ENCODE measurements at places on chromosomes 7 and 10.

DNA sequence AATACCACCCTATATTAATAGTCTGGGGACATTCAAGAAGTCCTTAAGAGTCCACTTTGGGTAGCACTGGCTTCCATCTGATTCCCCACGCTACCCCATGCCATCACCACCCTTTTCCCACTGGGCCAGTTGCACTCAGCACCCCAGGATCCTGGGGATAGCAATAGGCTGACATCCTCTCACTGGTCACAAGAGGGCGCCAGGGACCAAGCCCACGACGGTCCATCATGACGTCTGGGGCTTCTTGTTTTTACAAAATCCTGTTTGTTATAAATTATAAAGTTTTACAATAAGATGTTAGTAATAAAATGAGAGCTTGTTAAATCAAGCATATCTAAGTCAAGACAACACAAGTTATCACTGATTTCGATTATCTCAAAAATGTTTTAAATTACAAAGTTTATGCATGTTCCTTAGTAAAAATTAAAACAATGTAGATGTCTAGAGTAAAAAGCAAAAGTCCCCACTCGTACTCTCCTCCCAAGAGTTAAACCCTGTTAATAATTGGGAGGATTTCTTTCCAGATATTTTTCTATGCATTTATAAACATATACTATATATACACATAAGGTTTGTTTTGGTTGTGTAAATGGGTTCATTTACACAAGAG, 15.4 kb downstream of the GPNMB start:
- peak; percentile 55 for DNase-seq

DNA sequence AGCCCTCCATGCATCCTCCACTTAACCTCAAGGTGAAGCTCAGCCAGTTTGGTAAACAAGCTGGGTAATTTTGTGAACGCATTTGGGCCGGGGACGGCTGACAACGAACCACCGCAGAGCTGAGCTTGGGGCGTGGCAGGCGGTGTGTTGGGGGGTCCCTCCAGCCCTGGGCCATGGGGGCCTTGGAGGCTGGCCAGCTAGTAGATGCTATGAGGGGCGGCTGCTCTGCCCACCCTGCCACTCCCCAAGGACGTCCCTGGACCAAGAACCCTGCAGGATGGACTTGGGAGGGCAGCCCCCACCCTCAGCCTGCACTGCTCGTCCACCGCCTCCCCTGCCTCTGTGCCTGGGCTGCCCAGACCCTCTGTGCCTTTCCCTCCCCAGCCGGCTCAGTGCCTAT, 12.0 kb upstream of the SCART1 start:
- peak; percentile 14 for DNase-seq

GRCh38 chr7:114799628-114800028, 122.3 kb upstream of the MDFIC start:
- DNase-seq = no peak

- no peak for DNase-seq
Measured at GRCh38 chr7:125195156-125195555, 265.5 kb upstream of the POT1 start.

- DNase-seq = no peak
Measured at GRCh38 chr10:124705817-124706461, 38.2 kb downstream of the FAM53B start.

GRCh38 chr10:6239213-6239991, 36.7 kb downstream of the PFKFB3 start:
- peak; percentile 55 for DNase-seq
